Muscle of leg (tissue), 16 donors: ENCODE measurements at places on chromosomes 5 and 9. TPM values are rescaled to one million over a fixed set of nuclear protein-coding genes. Genes with fewer than 3 reads are reported as not detected.

FGF18 gene
- 27.8 TPM for total RNA-seq

- peak; percentile 93 for DNase-seq
These were observed at the start of gene NDFIP1 for GRCh38 chr5:142108432-142109330. Gene NDFIP1, plus strand, starts transcription at chr5:142108779. Its CDS starts 196 bp downstream, at chr5:142108975.

- peak; percentile 79 for DNase-seq
These were observed 1018.4 kb upstream of the ARRDC3 start for GRCh38 chr5:92401492-92401891.

- DNase-seq = no peak
These were observed 8.3 kb upstream of the XPA start for GRCh38 chr9:97705354-97705950.

- DNase-seq = no peak
These were observed 41.0 kb downstream of the FAT2 start for GRCh38 chr5:151550146-151550545.

GRCh38 chr9:89755821-89756220 is 151.0 kb downstream of the GADD45G start:
- DNase-seq = peak; percentile 50

GRCh38 chr5:172180936-172181335 is 7.1 kb downstream of the STK10 start:
- DNase-seq = no peak

DNA sequence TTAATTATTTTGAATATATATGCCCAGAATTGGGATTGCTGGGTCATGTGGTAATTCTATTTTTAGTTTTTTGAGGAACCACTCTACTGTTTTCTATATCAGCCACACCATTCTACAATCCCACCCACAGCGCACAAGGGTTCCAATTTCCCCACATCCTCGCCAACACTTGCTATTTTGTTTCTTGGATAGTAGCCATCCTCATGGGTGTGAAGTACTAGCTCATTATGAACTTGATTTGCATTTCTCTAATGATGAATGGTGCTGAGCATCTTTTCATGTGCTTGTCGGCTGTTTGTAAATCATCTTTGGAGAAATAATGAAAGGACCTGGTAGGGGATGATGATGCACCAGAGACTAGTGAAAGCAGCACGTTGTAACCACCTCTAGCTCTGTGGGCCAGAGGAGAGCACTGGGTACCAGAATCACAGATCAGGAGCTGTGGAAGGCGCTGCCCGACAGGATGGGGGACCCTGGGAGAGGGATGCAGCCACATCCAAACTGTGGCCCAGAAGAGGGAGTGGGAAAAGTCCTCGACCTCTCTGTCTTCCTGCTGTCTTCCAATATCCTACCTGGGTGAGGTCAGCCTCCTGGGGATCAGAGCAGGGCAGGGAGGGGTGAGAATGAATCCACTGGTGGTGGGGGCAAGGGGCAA is 155.4 kb downstream of the RGS3 start:
- DNase-seq = no peak

GRCh38 chr5:74020503-74020902 is 394.5 kb downstream of the ARHGEF28 start:
- no peak for DNase-seq

GRCh38 chr9:26361010-26361409 is 531.6 kb downstream of the CAAP1 start:
- no peak for DNase-seq

GRCh38 chr9:107474124-107474523 is 15.4 kb downstream of the KLF4 start:
- DNase-seq = no peak
